ENCODE measurements at places on chromosomes 4 and X. TPM values are rescaled to one million over a fixed set of nuclear protein-coding genes. Genes with fewer than 3 reads are reported as not detected.
A peak's percentile ranks its signal among the peaks of the same experiment; 100 is the strongest.

GUCY1A1 gene
- polyA plus RNA-seq, result 92.9 TPM

GRCh38 chr4:24265989-24266388, 318.4 kb downstream of the DHX15 start:
- H3K4me3 ChIP-seq, result no peak overlapping the region
- peaks cover 7% of the 10 kb centered on the region for H3K4me1 ChIP-seq
- no peaks in the 10 kb centered on the region for H3K27me3 ChIP-seq
- no peak for DNase-seq
- no peak overlapping the region for H3K27ac ChIP-seq

- H3K36me3 ChIP-seq, result no peaks in the 10 kb centered on the region
- DNase-seq, result no peak
- H3K27ac ChIP-seq, result no peak overlapping the region
- no peak overlapping the region for H3K4me3 ChIP-seq
- no peaks in the 10 kb centered on the region for H3K4me1 ChIP-seq
- H3K27me3 ChIP-seq, result no peaks in the 10 kb centered on the region
Observed at GRCh38 chr4:26542991-26543390, 40.9 kb upstream of the TBC1D19 start.

GRCh38 chr4:56733352-56733751, 52.3 kb upstream of the HOPX start:
- no peak overlapping the region for H3K27ac ChIP-seq
- no peaks in the 10 kb centered on the region for H3K27me3 ChIP-seq
- peaks cover 3% of the 10 kb centered on the region for H3K4me1 ChIP-seq
- DNase-seq, result no peak

DNA sequence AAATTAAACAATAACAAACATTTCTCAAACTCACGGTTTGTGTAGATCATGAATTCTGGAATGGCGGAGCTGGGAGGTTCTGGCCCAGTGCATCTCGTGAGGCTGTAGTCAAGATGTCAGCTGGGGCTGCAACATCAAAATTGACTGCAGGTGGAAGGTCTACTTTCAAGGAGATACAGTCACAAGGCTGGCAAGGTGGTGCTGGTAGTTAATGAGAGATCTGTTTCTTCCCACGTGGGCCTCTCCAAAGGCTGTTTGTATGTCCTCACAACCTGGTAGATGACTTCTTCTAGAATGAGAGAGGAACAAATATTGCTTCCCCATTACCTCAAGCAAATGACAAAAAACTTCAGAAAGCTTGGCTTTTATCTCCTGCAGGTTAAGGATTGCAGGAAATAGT, 8.0 kb upstream of the PRDX4 start:
- no peaks in the 10 kb centered on the region for H3K36me3 ChIP-seq
- H3K4me1 ChIP-seq, result no peaks in the 10 kb centered on the region
- DNase-seq, result no peak
- no peak overlapping the region for H3K27ac ChIP-seq
- H3K4me3 ChIP-seq, result no peak overlapping the region
- H3K27me3 ChIP-seq, result no peaks in the 10 kb centered on the region

DNA sequence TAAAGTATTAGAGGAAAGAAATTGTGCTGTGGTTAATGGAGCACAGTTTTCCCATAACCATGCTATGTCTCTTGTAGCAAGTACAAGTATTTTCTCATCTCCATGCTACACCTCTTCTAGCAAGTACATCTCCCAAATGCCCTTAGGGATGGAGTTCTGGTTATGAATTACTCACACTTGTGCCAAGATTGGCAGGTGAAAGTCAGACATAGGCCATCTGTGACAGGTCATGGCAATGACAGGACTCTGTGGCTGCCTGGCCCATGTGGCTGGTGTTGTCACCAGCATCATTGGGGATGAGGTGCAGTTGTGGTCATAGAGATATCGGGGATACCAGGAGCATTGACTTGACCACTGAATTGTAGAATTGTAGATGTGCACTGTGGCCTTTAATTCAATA, 310.2 kb downstream of the FAT4 start:
- H3K4me3 ChIP-seq, result no peak overlapping the region
- no peaks in the 10 kb centered on the region for H3K27me3 ChIP-seq
- no peak for DNase-seq
- H3K27ac ChIP-seq, result no peak overlapping the region
- H3K4me1 ChIP-seq, result no peaks in the 10 kb centered on the region
- H3K36me3 ChIP-seq, result no peaks in the 10 kb centered on the region

DNA sequence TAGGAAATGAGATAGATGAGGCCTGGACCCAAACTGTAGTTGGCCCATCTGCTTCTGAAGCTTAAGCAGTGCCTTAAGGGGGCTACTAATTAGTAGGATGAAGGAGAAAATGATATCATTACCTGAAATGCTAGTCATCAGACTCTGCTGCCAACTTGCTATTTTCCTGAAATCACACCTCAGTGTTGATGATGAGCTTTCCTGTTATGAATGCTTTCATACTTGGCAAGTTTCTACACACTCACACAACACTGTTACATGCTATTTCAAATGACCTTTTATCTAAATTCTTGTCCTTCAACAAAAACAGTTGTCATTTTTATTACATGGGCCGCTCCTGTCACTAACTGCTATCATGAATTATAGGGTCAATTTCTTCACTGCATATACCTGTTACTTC, 416.0 kb downstream of the PRDM5 start:
- H3K27me3 ChIP-seq, result no peaks in the 10 kb centered on the region
- no peak overlapping the region for H3K4me3 ChIP-seq

COL4A5 gene
- 98.0 TPM for polyA plus RNA-seq

DNA sequence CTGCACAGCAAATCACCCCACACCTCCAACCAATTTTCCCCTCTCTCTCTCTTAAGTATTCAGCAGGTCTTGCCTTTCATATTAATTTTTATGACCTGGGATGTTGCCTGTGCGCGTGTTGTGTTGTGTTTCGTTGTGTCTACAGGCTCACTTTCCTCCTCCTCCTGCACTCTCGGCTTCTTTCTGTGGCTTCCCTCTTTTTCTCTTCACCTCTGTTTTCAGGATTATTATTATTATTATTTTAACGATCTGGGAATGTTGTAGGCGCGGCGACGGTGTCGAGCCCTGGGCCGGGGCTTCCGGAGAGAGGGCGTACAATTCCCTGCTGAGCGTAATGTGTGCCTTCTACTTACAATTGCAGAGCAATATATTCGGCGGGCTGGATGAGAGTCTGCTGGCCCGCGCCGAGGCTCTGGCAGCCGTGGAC, 826 bp downstream of the POU4F2 start:
- H3K4me1 ChIP-seq, result peaks cover 12% of the 10 kb centered on the region
- peaks cover 99% of the 10 kb centered on the region for H3K27me3 ChIP-seq
- no peak for DNase-seq
- no peak overlapping the region for H3K27ac ChIP-seq
- peak overlapping the region; percentile 36 for H3K4me3 ChIP-seq
- no peaks in the 10 kb centered on the region for H3K36me3 ChIP-seq

DNA sequence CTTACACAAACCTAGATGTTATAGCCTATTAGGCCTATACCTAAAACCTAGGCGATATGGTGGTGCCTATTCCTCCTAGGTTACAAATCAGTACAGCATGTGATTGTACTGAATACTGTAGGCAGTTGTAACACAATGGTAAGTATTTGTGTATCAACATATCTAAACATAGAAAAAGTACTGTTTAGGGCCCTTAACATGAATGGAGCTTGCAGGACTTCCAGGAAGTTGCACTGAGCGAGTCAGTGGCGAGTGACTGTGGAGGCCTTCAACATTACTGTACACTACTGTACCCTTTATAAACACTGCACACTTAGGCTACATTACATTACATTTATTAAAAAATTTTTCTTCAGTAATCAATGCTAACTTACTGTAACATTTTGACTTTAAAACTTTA, 37.8 kb downstream of the WWC2 start:
- no peaks in the 10 kb centered on the region for H3K4me1 ChIP-seq
- H3K27me3 ChIP-seq, result no peaks in the 10 kb centered on the region
- H3K4me3 ChIP-seq, result no peak overlapping the region
- no peaks in the 10 kb centered on the region for H3K36me3 ChIP-seq

DNA sequence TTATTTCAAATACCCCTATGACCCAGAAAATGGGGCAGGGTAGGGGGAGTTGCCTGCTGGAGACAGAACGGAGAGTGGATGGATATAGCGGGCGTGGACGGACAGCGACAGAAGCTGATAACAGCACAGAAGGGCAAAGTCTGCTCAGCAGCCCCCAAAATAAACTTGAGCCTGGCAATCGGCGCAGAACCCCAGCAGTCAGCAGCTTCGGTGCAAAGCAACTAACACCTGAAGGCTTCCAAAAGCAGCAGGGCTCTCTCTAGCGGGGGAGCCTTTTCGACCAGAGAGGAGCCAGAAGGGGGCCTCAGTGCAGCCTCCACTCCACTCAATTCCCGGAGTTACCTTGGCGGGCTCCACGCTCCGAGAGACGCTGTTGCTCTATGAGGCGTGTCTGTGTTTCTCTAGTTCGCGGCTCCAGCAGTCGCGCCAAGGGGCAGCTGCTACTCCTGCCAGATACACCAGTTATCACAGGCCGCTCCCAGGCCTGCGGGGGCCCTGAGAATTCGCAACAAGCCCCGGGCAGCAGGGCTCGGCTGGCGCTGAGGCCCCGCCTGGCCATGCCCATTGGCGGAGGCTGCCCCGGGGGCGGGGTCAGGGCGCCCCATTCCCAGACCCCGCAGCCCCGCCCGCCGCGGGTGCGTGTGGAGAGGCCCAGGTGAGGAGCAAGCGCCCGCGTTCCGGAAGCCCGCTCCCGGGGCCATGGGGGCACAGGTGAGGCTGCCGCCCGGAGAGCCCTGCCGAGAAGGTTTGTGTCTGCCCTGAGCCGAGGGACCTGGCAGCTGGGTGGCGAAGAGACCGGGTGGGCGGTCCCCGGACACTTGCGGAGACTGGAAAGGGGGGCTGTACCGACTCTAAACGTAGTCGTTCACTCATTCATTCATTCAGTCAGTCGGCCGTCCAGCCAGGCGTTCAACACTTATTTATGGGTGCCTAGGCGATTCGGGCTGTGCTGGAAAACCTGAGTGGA, at the start of the genes CNGA1 and NIPAL1:
TSS of gene CNGA1 (minus strand) at position 541 of the 967 bp plus-strand sequence. CDS start 63,992 bp downstream, outside the sequence.
TSS of gene NIPAL1 (plus strand) at position 632 of the 967 bp plus-strand sequence. CDS start at position 700, 68 bp downstream.
- H3K36me3 ChIP-seq, result no peaks in the 10 kb centered on the region
- H3K27me3 ChIP-seq, result peaks cover 7% of the 10 kb centered on the region
- H3K4me3 ChIP-seq, result peak within 1 kb of the TSS; percentile 83
- H3K27ac ChIP-seq, result peak within 1 kb of the TSS; percentile 79
- DNase-seq, result peak; percentile 68
- H3K4me1 ChIP-seq, result no peaks in the 10 kb centered on the region

NLRP2B gene
- 0.24 TPM for polyA plus RNA-seq

GRIA3 gene
- polyA plus RNA-seq, result 3.3 TPM

DNA sequence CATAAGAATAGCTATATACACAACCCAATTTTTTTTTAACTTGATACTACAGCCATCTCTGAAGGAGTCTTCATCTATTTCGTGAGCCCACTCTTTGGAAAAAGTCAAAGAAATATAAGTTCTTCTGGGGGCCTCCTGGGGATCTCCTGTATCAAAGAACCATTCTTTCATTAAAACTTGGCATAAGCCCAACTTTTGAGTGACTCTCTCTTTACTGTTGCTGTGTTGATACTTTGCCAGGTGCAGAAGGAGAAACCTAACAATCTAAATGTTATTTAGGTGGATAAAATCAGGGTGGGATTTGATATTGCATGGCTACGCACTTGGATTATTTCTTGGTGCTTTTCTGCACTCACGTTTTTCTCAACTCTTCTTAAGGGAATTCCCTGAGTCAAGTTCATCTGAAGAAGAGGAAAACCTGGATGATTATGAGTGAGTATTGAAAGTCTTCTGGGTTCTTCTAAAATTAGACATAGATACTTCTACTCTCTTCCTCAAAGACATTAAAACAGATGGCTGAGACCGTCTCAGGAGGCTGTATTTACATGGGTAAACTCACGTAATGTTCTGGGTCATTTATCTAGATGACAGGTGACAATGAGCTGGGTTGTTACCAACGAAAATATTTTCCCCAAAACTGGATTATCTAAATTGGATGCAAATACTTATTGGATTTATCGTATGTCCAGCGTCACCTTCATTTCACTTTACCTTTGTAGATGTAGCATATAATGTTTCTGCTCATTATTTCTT, 25.2 kb downstream of the BMX start:
- DNase-seq, result no peak
- no peak overlapping the region for H3K27ac ChIP-seq
- no peaks in the 10 kb centered on the region for H3K36me3 ChIP-seq
- H3K27me3 ChIP-seq, result no peaks in the 10 kb centered on the region
- no peak overlapping the region for H3K4me3 ChIP-seq
- peaks cover 12% of the 10 kb centered on the region for H3K4me1 ChIP-seq

GRCh38 chr4:75340561-75340960, 173.6 kb downstream of the RCHY1 start:
- no peaks in the 10 kb centered on the region for H3K36me3 ChIP-seq
- no peaks in the 10 kb centered on the region for H3K4me1 ChIP-seq
- no peak overlapping the region for H3K27ac ChIP-seq
- DNase-seq, result no peak
- no peak overlapping the region for H3K4me3 ChIP-seq

HMX1 gene
- polyA plus RNA-seq, result 0.13 TPM

IL1RAPL2 gene
- polyA plus RNA-seq, result not detected

DIPK2B gene
- not detected for polyA plus RNA-seq
